Stimulated activated CD4-positive, alpha-beta T cell treated with anti-CD3 and anti-CD28 coated beads, Interleukin-4, amount 100 ng/mL, for 24 hours (primary cell): ENCODE measurements at places on chromosomes 5 and 9.

DNA sequence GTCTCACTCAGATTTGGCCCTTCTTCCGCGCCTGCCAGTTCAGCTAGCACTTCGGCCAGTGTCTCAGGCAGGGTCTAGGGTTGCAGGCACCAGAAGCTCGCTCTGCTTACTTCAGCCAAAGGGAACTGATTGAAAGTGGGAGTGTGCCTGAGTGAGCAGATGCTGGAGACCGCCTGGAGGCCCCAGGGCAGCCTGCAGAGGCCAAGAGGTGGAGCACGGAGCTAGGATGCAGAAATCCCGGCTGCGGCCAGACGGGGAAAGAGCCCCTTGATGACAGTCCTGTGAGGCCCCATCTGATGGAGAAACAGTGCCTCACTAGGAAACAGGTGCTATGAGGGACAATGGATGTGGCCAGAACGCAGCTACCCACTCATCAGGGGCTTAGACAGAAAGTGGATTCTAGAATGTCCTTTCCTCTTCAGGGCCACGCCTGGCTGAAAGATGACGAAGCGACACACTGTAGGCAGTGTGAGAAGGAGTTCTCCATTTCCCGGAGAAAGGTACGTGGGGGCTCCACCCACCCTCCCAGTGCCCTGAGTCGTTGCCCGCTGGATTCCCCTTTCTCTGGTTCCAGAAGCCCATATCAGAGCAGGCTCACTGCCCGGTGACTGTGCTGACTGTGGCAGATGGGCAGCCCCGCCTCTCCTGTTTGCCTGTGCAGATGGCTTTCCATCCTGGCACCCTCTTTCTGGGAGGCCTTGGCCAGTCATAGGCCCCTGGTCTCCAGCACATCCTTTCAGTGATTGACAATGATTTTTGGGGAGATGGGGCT is 16.1 kb downstream of the HNRNPH1 start:
- DNase-seq = no peak

- DNase-seq = no peak
These were observed 39.9 kb downstream of the STXBP1 start for GRCh38 chr9:127651697-127652610.

DNA sequence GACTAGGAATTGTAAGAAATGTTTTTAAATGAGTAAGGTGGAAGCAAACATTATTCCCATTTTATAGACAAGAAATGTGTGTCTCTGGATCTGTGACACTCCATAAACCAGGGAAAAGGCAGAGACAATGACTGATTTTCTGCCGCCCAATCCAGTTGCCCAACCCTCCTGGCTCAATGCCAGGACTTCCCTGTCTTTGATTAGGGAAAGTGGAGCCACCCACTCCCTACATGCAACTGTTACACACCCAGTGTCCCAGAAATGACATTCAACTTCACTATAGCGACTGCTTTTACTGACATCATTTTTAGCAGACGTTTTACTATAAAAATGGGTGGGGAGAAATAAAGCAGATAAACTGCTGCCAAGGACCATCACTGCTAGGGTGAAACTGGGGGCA is 79.7 kb downstream of the THBS4 start:
- no peak for DNase-seq

DNA sequence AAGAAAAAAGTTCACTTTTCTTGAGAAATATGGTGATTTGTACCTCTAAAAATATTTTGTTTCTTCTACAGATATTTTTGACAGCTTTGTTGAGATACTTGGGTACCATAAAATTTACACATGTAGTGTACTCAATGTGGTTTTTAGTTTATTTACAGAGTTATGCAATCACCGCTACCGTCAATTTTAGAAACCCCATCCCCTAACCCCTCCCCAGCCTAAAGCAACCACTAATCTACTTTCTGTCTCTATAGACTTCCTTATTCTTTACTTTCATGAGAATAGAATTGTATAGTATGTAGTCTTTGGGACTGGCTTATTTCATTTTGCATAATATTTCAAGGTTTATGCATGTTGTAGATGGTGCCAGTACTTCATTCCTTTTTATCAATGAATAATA is 45.0 kb upstream of the TDRD7 start:
- no peak for DNase-seq

GRCh38 chr5:42360616-42361314 is 62.5 kb upstream of the GHR start:
- no peak for DNase-seq

DNA sequence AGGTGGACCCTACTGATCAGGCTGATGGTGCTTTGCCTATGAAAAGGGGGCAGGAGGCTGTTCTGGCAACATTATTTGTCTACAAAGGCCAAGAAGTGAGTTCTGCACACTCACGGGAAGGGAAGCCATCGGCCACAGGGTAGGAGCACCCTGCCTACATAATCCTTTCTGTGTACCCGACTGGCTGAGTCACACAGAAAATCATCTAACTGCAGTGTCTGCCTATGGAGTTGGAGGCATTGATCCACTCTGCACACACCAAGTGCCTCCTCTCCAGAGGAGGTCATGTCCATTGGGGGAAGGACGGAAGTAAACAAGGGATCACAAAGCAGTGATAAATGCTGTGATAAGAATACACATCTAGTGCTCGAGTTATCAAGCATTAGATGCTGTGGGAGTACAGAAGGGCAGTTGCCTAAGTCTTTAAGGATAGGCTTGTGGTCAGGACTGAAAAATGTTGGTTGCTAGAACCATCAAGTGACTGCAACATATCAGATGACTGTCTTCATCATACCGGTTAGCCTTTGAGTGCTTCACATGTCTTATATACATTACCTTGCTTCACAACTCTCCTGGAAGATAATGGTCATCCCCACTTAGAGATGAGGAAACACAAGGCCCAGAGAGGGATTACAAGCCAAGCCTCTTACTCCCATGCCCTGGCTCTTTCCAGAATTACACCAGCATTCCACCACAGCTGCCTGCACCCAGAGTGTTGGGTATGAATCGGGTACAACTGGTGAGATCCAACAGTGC is 1.3 kb upstream of the SLC2A8 start:
- no peak for DNase-seq

- DNase-seq = no peak
These were observed 66.4 kb upstream of the RUSC2 start for GRCh38 chr9:35423499-35423898.

DNA sequence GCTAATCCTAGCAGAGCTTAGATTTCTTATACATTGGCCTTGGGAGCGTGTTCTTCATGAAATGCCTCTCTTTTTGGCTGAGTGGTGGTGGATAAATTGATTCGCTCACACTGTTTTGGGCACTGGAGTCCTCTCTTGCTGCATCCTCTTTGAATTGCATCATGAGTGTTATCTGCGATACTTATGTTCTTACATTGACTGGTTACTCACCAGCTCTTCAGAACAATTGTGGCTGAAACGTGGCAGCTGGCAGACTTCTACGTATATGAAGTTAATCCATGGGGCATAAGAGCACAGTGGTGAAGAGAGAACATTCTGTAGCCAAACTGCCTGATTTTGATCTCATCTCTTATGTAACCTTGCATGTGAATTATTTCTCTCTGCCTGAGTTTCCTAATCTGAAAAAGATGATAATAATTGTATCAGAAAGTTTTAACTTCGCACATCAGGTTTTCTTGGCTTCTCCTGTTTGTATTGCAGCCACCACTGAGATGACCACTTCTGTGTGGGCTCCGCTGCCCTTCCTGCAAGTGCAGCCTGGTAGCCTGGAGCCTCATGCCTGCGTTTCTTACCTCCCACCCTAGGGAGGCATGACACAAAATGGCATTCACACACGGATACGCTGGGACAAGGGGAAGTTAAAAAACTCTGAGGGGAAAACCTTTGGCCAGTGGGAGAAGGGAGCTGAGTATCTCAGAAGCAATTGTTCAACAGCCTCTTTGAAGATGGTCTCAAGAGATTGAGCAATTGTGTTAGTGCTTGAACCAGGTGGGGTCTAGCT is 295.2 kb downstream of the ARHGAP26 start:
- no peak for DNase-seq

- DNase-seq = no peak
These were observed 10.3 kb downstream of the SLC28A3 start for GRCh38 chr9:84330246-84330645.

DNA sequence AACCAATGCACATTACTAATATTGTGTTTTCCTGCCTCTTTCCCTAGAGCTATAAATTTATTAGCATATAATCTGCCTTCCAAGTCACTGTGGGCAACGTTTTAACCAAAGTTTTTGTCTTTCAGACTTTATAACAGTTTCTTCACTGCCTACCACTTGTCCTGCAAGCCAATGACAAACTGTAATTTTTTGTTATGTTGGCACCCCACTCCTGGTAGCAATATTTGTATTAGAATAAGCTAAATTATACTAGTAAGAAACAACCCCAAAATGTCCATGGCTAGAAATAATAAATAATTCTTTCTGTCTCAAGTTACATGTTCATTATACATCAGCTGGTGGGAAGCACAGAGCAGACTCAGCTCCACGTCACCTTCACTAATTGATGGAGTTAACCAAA is 51.7 kb downstream of the ATPSCKMT start:
- no peak for DNase-seq

- DNase-seq = peak; percentile 83
These were observed 11.3 kb upstream of the DIPK1B start for GRCh38 chr9:136700959-136701667.

- DNase-seq = no peak
These were observed 138.4 kb downstream of the KCNIP1 start for GRCh38 chr5:170642066-170642735.

GRCh38 chr9:108746001-108746400 is 109.8 kb downstream of the ACTL7B start:
- no peak for DNase-seq

DNA sequence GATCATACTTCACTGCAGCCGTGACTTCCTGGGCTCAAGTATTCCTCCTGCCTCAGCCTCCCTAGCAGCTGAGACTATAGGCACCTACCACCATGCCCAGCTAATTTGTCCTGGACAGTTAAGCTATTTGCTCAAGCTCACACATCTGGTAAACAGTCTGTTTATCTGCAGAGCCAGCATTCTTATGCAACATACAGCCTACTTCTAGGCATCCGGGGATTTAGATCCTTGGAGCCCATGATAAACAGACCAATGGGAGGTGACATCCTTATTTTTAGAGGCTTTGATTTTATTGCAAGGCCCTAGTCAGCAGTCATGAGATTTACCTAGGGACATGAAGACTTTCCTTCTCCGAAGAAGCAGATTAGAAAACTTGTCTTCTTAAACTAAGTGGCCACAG is 21.0 kb downstream of the ATOX1 start:
- no peak for DNase-seq

- DNase-seq = no peak
These were observed 9.8 kb upstream of the EXOC3 start for GRCh38 chr5:432928-433791.

GRCh38 chr5:50655810-50656205 is 10.6 kb upstream of the PARP8 start:
- no peak for DNase-seq

DNA sequence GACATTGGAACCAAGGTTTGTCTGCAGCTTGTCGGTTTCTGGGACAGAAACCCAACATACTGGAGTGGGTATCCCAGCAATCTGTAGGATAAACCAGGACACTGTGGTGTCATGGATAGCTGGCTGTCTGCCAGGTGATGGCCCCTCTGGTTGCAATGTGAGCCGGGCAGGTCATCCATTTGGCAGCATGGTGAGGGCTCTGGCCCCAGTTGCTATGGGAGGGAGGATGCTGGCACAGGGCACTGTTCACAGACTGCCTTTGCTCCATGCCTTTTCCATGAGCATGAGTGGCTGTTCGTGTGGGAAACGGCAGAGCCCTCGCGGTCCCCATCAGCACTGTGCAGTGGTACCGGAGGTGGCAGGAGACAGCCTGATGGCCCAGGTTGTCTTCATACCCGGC is 6.4 kb downstream of the S1PR3 start:
- no peak for DNase-seq

- no peak for DNase-seq
These were observed 548.3 kb downstream of the SEMA5A start for GRCh38 chr5:8997542-8998070.

DNA sequence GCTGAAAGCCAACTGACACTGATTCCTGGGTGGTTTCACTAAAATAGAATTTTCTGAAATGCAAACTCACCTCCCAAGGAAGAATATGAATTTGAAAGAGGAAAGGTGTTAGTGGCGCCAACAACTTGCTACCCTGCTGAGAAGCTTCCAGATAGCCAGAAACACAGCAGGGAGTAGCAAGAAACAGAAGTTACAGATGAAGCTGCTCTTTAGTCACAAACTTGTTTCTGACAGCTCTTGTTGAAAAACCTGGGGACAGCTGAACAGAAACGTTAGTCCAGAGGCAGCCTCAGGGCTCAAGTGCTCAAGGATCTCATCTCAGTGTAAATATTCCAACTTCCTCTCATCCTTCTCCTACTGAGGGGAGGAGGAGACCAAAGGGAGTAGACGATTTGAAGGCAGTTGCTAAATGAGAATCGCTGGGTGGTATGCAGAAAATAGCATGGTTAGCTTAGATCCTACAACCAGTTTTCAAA is 184.1 kb downstream of the PDE4D start:
- no peak for DNase-seq

GRCh38 chr5:133753856-133754255 is 141.5 kb upstream of the FSTL4 start:
- no peak for DNase-seq
